ENCODE measurements at places on chromosomes 4 and X.
A peak's percentile ranks its signal among the peaks of the same experiment; 100 is the strongest.

GRCh38 chrX:135984256-135984655 lies 979 bp upstream of the SLC9A6 start:
- DNase-seq = no peak

DNA sequence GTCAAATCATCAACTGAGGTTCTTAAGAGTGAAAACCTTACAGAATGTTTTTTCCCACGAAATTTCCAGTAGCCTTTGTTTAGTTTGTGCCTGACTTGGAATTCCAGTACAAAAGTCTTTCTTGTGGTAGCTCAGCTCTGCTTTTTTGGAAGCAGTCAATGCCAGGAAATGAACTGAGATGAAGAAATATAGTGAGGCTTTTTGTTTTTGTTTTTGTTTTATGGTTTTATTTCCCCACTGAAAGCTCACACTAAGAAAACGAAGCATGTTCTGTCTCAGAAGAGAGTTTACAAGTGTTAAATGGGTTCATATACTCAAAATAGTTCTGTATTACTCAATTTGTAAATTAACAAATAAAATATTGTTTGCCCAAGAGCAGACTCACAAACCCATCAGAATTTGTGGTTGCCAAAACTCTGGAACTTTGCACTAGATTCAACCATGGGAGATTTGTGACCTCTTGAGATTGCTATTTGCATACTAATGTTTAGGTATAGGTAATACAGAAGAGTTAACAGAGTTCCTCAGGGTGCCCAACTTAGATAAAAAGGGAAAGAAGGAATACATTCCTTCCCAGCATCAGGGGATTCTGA lies 1060.8 kb downstream of the FAT4 start:
- no peak for DNase-seq

DNA sequence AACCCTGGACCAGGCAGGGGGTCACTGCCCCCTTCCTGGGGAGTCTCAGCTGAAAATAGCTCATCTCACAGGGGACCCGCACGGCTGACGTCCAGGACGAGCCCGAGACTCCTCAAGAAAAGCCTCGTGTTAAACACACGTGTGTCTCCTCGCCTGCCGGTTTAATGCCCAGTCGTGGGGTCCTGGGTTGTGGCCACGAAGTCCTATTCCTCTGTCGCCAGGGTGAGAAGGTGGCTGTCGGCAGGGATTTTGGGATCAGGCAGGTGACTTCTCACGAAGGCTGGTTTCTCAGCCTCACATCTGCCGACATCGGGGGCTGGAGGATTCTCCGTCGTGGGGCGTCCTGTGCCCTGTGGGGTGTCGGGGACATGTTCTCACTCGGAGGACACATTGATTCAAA lies 44.3 kb upstream of the PPP2R3B start:
- no peak for DNase-seq

DNA sequence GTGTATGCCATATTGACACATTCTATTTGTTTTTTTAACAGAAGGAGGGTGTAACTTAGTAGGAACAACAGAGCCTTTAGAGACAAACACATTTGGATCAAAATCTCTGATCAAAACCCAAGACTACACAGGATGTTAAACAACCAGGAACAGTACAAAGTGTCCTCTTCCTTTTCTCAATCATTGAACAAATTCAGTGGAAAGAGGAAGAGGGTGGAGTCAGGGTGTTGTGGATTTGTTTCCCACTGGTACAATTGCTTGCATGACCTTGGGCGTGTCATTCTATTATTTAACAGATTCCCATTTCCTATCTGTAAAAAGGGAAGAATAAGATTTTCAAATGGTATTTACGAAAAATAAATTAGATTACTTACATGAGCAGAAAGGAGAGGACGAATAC lies 1162.8 kb upstream of the PRKX start:
- no peak for DNase-seq

- no peak for DNase-seq
These were observed 535.7 kb upstream of the INTU start for GRCh38 chr4:127097061-127097460.

- peak; percentile 2 for DNase-seq
These were observed 7.3 kb upstream of the SH3BP2 start for GRCh38 chr4:2785613-2786012.

DNA sequence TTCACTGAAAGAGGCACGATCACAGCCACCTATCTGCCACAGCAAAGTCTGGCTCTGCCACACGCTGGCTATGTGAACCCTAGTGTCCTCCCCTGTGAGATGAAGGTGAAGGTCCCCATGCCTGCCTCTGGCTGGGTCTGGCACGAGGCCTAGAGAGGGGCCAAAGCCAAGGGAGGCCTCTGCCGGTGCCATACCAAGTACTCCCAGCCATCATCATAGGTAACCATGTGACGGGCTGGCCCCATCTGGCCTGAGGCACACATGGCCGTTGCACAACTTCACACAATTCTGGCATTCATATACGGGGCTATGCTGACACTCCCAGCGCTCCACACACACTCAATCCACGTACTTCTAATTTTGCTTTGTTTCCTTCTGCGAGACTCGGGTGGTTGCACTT lies 15.3 kb downstream of the NOP14 start:
- no peak for DNase-seq

DNA sequence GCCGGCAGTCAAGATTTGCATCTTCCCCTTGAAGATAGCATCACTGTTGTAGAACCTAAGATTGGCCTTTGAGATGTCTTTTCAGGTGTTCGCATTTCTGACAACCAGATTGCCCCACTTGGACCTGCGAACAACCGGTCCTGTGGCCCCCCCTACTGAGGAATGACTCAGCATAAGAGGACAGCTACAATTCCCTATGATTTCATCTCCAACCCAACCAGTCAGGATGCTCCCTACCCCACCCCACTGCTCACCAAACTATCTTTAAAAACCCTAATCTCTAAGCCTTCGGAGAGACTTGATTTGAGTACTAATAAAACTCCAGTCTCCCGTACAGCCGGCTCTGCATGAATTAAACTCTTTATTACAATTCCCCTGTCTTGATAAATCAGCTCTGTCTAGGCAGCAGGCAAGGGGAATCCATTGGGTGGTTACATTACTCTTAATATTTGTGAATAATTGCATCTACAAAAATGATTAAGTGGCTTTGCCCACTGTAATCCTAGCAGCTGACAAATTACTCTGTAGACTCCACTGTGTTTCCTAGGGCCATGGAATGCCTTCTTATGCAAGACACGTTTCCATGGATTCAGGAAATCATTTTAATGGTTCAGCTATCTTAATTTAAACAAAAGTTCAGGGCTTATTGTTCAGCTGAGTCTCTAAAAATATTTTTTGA lies 95.4 kb downstream of the GPR143 start:
- DNase-seq = no peak

- no peak for DNase-seq
These were observed 8.9 kb downstream of the ZNF330 start for GRCh38 chr4:141229408-141230101.

GRCh38 chr4:147103403-147103946 lies 157.8 kb upstream of the TTC29 start:
- DNase-seq = no peak

DNA sequence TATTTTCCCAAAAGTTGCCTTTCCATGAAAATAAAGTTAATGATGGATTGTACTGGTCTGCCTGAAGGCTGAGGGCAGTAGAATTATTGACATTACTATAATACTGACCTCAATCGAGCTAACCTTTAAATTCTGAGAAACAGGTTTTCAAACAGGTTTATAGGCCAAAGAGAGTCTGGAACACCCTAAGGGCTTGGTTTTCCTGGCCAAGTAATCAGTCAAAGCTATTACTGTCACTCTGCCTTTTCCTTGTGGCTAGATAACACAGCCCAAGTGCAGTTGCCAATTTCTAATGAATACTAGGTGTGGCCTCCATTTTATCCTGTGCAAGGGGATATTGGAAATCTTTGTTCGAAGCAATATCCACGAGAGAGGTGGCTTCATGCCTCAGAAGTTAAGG lies 75.2 kb downstream of the INTS12 start:
- DNase-seq = no peak

DNA sequence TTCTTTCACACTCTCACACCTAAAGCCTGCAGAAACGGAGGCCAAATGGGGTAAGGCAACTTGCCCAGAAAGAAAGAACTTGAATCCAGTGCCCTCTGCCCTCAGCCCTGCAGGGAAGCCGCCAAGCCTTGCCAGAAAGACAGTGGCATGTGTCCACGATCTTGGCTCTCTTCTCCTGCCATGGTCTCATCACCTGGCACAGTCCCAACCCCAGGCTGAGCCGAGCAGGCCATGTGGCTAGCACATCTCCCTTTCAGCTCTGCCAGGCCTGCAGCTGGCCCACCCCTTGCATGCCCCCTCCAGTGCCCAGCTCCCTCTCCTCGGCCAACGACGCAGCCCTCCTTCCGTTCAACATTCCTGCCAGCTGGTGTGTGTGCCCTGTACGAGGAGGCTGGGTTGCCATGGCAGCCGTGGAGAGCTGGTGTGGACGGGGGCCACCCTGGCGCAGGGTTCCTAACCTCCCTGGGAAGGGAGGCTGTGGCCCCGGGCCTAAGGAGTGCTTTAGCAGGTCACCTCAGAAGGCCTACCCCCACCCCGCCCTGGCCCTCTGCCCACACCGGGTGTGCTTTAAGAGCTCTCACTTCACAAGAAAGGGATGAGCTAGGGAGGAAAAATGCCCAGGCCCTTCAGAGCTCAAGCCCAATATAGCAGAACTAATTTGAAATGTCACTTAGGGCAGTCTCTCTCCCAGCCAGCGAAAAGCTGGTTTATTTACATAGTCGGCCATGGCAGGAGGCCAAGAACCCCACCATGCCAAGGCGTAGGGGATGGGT lies 73.0 kb upstream of the PJA1 start:
- DNase-seq = no peak

- no peak for DNase-seq
These were observed 37.2 kb upstream of the CD38 start for GRCh38 chr4:15740764-15741404.

DNA sequence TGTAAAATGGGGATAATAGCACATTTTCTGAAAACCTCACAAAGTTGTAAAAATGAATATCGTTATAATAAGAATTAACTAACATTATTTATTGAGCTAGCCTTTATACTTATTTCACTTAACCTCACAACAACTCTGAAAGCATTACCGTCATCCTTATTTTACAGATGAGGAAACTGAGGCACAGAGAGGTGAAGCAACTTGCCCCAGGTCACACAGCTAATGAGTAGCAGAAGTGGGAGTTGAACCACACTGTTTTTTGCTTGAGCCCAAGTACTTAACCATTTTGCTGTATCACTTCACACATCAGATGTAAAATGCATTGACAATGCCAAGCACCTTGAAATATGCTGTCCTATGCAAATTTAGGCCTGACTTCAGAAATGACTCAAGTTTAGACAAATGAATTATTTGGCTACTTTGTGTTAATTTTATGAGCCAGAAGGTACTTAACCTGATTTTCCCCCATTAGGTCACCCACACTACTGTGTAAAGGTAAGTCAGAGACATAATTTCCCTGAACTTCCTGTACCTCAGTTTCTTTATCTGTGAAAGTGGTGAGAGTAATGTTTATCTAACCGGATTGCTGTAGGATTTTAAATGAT lies 23.1 kb downstream of the CD40LG start:
- no peak for DNase-seq

DNA sequence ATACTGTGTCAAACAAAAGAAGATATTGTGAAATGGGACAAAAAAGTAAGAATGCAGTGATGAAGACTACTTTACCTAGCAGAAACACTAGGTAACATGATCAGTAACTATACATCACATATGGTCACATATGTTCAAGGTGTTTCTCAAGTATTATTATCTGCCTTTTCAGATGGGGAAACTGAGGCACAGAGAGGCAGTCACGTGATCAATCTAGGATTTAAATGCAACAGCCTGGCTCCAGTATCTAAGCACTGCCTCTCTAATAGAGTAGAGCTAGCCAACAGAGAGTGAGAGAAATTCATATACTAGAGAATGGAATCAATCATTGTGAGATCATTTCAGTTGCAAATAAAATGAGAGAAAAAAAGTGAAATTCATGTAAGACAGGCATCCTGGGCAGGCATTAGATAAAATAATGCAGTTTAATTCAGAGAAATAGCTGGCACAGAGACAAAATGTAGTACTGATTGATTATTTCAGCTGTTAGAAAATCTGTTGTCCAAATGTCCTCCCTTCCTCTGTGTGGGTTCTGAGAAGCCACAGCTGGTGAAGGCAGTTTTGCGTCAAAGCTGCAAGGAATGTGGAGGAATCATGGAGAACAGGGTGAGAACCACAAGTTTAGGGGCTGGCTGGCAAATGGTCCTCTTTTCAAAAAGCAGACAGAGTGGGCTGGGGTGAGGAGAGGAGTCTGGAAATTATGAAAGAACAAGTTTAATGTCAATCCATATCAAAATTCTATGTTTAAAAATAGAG lies 26.0 kb downstream of the SMIM43 start:
- DNase-seq = no peak

DNA sequence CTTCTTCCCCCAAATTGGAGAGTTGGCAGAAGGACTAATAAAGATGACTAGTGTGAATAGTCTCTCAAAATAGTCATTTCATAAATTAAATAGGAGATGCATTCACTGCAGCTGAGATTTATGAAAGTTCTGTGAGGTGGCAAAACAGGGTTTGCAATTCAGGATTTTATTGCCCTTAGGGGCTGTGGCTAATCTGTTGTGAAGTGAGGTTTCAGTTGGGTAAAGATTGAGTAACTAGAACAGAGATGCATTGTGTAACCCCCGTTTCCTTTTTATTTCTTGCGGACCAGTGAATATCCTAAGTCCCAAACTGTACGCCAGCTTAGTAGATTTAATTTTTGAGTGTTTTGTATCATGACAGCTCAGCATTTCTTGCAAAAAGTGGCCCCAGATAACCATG lies 16.2 kb upstream of the SCRG1 start:
- no peak for DNase-seq

GRCh38 chr4:11720292-11720691 lies 291.6 kb upstream of the HS3ST1 start:
- no peak for DNase-seq

DNA sequence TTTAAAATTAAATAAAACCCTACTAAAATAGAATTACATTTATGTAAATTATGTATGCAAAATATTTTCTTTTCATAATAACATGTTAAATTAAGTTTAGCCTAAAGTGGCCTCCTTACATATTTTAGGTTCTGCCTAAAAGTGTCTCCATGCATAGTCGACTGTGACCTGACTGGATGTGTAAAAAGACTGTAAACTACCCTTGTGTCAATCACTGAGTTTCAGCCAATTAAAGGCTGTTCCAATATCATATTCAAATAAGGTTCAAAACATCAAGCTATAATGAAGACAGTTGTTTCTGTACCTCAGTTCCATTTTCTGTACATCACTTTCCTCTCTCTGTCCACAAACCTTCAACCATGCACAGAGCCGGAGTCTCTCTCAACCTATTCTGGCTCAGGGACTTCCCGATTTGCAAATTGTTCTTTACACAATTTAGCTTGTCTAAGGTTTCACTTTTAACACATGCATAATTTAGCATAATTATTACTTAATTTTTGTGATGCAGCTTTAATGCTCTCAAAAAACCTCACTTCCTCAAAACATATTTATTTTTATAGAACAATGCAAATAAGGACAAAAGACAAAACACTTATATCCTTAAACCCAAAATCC lies 60.1 kb downstream of the SH3RF1 start:
- DNase-seq = no peak

GRCh38 chr4:7598939-7599790 lies 164.4 kb upstream of the PSAPL1 start:
- DNase-seq = no peak

- no peak for DNase-seq
These were observed 536.2 kb upstream of the KLHL4 start for GRCh38 chrX:86981326-86981879.
